Fibroblast of lung (primary cell): ENCODE measurements at places on chromosomes 2 and 18.

GRCh38 chr2:38602136-38602731 is 494 bp downstream of the HNRNPLL start:
- no peak for DNase-seq

DNA sequence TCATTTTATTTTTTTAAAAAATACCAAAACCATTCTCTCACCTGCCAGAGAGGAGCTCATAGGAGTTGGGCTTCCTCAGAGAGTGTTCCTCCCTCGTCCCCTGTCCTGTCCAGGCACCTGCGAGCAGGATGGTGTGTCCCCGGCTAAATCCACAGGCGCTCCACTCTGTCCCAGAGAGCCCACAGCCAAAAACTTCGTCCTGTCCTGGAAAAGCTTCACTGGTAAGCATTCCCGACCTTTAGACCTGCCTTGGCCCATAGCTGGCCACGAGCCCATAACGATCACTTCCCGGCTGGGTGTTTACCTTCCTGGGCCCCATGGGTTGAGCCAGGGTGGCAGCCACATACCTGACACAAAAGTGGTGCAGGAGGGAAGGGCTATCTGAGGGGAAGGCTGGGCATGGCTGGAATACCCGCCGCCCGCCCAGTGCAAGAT is at the start of gene NGEF:
TSS of gene NGEF (minus strand) at position 230 of the 435 bp plus-strand sequence. CDS start 38,366 bp downstream, outside the sequence.
- no peak for DNase-seq

- DNase-seq, result no peak
Measured at GRCh38 chr2:239106966-239107365, 259.1 kb downstream of the TWIST2 start.

DNA sequence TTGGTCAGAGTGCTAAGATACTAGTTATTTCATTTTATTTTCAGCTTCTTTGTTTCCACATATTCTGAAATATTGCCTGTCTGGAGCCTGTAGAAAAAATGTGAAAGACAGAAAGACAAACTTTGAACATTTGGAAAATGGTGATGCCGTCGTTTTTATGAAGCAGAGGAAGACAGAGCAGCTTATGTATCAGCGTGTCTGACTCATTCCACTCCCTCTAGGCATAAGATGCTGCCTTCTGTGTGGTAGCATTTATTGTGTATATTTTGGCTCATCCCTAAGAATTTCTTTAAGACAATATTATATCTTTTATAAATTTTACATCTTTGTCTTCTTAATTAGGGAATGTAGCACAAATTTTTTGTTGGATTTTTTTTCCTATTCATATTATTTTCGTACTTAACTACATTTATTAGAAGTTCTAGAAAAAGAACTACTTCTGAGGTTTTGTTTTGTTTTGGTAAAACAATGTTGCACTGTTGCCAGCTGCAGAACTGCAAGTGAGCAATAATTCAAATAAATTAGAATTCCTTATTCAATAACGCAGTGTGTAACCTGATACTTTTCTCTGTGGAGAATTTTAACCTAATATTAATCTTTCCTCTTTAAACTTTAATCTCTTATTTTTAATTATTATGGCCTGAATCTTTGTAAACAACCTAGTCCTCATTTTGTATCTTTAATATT is 300.4 kb downstream of the ZNF407 start:
- DNase-seq, result peak; percentile 53

DNA sequence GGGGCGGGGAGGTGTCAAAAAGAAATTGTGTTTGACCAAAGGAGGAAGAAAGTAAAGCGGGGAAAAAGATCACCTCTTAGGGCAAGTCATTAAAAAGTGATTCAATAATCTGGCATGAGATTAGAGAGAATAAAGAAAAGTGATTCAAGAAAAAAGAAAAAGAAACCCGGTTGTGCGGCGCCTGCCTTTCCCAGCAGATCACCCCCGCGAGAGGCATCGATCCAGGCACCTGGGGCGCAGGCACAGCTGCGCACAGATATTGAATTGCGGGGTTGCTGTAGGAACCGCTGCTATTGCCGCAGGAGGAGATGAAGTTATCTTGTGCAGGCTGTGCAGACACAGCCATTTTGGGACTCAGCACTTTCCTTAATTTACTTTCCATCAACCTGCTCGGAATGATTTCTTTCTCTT is 71.2 kb downstream of the PLB1 start:
- no peak for DNase-seq

GRCh38 chr2:166972002-166972401 is 83.7 kb downstream of the XIRP2 start:
- DNase-seq, result no peak

- DNase-seq, result no peak
Measured at GRCh38 chr2:241852981-241853631, 5.6 kb downstream of the PDCD1 start.

- no peak for DNase-seq
Measured at GRCh38 chr2:88753833-88754584, 62.5 kb downstream of the RPIA start.

GRCh38 chr2:9207641-9208311 is 1.2 kb downstream of the ASAP2 start:
- DNase-seq, result no peak

GRCh38 chr2:10546975-10547391 is 98.9 kb upstream of the ODC1 start:
- DNase-seq, result peak; percentile 46

DNA sequence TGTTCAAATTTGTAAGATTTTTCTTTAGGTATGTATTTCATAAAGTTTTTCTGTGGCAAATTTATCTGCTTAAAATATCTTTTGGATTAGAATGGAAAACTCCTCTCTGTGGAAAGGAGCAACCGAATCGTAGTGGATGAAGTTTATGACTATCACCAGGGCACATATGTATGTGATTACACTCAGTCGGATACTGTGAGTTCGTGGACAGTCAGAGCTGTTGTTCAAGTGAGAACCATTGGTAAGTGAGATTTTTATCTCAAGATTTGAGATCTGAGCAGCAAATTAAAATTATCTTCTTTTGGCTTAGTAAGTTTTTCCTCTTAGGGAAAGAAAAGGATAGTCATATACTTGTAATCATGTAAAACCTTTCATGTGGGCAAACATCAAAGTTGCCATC is 14.2 kb downstream of the IL18RAP start:
- no peak for DNase-seq

- DNase-seq, result peak; percentile 11
Measured at GRCh38 chr2:135052997-135053474, 944 bp downstream of the RAB3GAP1 start.

DNA sequence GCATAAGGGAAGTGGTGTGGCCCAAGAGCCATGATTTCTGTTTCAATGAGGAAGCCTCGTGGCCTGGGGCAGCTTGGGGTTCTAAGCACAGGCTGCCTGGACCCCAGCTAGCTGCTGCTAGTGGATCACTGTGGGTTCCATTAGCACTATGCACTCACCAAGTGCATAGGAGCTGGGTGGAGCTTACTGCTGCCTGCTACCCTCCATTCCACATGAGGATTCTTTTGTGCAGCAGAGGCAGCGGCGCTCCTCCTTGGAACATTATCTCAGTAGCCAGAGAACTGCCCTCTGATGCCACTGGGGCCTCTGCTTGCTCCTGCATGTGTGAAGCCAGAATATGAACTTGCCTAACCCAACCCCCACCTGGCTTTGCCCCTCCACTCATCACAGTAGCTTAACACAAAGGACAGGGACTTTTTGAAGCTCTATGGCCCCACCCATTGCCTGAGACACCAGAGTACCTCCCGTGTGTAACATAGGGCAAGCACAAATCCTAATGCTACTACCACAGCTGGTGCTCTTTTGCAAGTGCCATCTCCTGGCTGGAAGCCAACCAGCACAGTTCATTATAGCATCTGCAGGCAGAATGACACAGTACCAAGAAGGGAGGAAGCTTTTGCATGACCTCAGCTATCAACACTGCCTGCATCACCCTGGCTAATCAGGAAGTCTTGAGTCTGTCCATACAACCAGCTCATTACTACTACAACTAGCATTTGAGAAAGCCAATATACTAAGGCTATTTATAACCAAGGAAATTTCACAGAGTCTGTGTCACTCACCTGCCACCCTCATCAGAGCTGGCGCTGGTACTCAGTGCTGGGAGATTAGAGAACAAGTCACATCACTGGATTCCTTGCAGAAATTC is 297.0 kb upstream of the GULP1 start:
- peak; percentile 25 for DNase-seq

DNA sequence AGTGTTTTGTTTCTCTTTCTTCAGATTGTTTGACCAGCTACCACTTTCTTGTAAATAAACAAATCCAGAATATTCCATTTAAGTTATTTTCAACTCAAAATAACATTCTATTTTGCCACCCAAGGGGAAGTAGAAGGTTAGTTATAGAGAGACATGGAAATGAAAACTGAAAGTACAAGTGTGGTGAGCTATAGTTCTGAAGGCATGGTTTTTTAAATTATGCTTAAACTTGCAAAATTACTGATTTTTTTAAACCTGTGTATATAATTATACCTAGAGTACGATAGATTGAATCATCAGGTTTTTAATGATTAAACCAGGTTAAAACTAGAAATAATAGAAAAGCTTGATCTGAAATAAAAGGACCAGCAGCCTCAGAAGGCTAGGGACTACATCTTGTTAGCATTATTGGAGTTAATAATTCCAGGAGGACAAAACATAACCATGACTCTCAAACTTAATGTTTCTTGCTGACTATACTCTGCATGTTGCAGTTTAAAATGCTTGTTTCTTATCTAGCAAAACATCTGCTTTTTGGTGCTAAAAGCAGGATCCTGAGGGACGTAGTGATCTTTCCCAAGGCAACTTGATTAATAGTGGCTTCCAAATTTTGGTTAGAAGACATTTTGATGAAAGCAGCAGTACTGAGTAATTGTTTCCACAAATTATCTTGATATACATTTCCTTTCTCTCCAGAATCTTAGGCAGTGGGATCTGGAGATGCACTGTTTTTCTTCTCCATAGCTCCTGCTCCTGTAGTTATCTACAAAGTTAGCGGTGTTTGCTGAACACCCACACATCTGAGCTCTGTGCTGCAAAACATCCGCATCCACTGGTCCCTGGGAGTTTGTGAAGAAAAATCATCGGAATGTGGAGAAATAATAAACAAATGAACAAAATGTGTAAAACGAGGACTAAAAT is 327.2 kb upstream of the PKDCC start:
- DNase-seq, result peak; percentile 20

DNA sequence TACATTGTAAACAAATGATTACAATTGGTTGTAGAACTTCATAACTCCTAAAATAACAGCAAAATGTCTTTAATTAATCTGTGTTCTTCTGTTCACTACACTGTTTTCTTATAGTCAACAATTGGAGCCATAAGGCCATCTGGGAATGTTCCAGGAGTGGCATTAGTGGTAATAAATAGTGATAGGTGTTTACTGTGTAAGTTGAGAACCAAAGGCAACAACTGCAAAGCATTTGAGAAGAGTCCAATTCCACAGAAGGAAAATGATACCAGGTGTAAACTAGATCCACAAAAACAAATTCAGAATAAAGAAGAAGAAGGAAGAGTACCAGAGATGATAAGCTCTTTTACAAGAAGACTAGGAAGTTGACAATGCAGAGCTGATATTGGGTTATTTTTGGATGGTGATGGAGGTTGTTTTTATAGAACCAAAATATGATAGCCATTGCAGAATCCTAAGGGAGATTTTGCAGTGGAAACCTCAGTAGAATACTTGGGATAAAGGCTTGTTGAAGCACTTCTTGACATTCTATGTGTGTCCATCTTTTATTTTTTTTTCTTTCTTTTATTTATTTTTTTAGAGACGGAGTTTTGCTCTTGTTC is 52.9 kb downstream of the ANTXR1 start:
- DNase-seq, result no peak

- no peak for DNase-seq
Measured at GRCh38 chr2:194332799-194333490, 1324.1 kb upstream of the SLC39A10 start.
